ENCODE measurements at places on chromosomes 6 and 20.

GRCh38 chr6:116218172-116218633 lies 35.7 kb downstream of the TSPYL4 start:
- peak; percentile 65 for DNase-seq

DNA sequence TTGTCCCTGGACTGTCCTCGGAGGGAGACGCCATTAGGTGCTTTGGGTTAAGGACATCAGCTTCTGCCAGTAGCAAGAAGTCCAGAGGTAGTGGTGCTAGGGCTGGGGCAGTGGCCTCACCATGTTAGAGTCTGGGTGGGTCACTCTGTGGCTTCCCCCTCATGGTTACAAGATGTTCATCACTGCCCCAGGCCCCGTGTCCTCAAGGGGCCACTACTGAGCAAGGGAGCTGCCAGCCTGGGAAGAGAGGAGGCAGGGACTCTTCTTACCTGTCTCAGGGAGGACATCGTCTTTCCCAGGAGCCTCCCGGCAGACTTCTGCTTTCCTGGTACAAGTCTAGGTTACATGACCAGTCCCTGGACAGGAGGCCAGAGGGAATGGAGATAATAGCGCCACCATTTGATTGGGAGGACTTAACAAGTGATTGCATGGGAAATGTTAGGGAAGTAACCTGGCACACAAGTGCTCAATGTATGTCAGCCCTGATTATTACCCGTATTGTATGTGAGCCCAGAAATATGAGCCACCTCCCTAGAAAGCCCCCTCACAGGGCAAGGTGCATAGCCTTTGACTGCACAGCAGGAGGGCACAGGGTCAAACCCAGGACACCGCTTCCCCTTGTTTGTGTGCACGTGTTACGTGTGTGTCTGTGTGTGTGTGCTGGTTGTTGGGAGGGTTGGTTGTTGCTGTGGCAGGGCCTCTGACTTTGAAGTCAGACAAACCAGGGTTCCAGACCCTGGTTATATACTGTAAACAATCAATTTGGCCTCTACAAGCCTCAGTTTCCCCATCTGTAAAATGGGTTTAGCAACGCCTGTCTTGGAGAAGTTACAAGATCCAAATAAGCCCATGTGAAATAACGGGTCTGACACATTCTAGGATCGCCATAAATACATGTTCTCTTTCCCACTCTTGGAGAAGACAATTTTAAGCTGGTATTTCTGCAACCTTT lies 30.0 kb downstream of the SIRPA start:
- DNase-seq: no peak

DNA sequence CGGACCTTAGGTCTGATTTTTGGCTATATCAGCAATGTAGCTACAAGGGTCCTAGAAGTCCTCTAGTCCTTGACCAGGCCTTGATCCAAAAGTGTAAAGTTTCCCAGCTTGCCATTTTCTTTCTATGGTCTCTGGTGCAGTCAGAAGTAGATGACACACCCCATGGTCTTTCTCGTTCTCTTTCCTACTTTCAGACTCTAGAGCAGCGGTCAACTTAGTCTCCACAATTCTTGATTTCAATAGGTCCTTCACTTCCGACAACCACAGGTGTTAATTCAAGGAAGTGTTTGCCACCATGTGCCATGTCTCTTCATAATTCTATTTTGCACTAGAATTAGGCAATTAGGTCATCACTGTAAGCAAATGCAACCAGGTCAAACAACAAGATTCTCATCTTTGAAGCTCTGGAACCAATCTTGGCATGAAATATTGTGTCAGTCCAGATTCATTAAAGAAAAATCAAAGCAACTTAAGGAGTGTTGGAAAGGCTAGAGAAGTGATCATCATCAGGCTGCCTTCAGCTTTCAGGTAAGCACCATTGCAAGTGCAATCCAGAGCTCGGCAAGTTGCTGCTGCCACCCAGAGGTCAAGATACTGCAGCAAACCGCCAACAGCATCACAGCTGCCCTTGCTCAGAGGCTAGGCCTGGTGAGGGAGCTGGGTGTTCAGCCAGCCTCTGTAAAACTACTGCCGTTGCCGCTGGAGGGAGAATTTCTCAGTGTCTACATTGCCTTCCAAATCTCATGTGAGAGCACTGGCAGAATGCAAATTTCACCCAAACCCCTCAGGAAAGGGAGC lies 5.6 kb upstream of the SYNE1 start:
- DNase-seq: peak; percentile 49

DNA sequence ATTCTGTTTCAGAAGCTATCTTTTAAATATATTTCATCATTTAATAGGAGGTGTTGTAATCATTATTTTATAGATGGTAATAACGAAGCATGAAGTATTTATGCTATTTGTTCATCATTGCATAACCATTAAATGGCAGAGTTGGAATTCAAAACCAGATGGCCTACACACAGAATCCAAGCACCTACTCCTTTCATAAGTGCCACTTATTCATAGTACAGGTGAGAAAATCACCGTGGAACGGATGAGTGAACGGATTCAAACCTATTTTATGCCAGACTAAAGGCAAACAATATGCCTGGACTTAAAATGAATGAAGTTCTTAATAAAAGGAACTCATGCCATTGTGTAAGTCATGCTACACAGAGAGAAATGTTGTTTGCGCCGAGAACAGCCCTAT lies 397.9 kb upstream of the ADGRB3 start:
- no peak for DNase-seq

DNA sequence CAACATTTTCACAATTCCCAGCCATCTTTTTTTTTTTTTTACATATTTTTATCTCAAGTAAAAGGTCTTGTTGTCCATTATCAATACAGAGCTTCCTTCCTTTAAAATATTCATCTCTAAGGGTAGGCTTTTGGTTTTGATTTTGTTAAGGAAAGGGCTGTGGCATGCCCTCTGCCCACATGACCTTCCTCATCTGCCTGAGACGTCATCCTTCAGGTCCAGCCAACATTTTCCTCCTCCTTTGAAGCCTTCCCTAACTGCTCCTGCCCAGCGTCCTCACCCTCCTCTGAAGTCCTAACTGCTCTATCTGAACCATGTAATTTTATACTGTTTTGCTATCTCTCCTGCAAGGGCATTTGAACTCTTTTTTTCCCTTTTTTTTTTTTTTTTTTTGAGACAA lies 73.9 kb upstream of the TGM3 start:
- DNase-seq: no peak

- peak; percentile 32 for DNase-seq
These were observed 8.7 kb downstream of the SLC17A5 start for GRCh38 chr6:73644941-73645591.

DNA sequence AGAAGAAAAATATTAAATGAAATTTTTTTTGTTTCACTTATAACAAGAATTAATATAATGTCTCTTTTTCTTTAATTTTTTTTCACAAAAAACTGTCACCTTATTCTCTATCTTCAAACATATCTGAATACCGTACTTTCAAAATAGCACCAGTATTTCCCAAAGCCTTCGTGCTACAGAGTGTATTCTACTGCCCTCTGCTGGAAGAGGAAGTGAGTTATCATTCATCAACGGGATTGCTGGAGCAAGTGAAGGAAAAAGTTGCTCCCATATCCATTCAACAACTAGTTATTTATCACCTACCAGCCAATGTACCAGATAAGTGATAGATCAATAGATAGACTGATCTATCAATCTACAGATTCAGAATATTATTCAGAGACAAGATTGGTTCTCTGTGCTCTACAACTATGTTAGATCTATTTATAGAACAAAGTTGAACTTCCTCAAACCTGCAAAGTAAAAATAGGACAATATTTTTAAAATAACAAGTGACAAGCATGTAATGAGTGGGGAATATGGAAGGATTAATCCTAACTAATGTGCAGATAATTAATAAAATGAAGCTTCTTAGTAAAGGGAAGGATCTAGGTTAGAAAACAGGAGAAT lies 26.7 kb upstream of the TFAP2B start:
- peak; percentile 43 for DNase-seq

DNA sequence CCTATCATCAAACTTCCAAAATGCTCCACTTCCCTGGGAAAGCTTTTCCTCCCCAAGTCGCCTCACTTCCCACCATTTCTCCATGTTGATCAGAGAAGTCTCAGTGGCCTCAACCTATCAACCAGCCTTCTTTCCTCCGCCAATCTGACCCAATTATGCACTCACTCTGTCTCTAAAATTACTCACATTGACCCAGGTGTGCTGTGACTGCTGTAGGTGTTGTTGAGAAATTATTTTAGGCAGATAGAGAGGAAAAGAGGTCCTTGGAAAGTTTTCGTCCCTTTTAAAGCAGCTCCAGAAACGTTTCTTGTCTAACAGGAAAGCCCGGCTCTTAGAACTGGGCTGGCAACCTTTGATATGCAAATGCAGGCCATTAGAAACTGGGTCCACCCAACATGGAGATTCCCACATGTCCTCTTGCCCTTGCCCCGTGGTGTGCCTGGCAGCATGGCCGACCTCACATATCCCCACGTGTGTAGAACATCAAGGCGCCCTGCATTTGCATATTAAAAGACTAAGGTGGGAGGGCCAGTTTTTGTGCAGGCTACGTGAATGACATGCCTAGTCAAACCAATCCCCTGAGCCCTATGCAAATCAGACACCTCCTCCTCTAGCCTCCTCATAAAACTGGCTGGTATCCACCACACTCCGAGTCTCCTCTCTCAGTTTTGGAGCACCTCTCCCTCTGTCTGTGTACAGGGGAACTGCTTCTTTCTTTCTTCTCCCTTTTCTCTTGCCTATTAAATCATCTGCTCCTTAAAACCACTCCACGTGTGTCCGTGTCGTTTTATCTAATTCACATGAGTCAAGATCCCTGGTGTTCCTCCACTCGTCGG lies 12.9 kb downstream of the IPCEF1 start:
- peak; percentile 50 for DNase-seq

All from ELR (cell line).